ENCODE measurements at places on chromosomes 1 and 21.

GRCh38 chr1:158055854-158056253, 62.4 kb downstream of the KIRREL1 start:
- DNase-seq = no peak

GRCh38 chr1:193143285-193143684, 21.5 kb downstream of the CDC73 start:
- no peak for DNase-seq

GRCh38 chr1:106836708-106837107, 219.8 kb upstream of the PRMT6 start:
- no peak for DNase-seq

DNA sequence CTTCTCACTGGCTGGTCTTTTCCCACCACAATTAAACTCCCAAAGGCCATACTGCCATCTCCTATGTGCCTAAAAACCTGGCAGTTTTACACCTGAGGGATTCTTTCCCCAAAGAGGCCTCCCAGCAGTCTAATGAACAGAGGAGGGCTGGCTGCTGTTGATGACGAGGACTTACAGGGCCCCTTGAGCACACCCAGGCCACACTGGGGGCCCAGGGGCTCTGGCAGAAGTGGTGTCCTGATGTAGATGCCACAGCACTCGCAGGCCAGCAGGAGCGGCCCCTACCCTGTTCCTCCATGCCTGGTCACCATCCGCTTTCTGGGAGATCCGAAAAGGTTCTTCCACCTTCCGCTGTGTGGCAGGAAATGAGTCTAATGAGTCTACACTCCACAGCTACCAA, 24.2 kb downstream of the POFUT2 start:
- DNase-seq = no peak

DNA sequence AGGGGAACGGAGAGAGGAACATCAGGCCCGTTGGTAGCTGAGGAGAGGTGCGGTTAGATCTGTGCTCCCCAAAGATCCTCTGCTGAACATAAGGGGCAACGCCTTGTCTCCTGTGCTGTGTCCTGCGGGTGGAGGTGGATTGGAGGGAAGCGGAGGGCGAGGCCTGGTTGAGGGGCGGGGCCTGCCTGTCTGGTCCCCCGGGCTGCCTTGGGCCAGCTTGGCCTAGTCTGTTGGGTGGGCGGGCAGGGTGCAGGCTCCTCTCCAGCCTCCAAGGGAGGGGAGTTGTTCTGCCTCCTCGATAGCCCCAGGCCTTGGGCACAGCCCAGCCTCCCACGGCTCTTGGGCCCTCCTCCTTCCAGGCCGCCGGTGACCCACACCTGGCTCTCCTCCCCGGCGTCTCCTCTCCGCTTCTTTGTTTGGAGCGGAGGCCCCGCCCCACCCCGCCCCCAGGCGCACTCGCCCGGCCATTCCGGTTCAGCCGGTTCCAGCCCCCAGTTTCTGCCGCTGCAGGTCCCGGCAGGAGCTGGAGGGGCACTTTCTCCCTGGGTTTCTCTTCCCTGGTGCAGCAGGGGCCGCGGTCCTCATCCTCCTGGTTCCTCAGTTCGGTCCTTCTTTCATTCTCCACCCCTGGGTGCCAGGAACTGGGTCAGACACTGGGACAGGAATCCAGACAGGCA, 19.4 kb downstream of the PTPRF start:
- DNase-seq = no peak

- DNase-seq = no peak
Measured at GRCh38 chr1:179761846-179762640, 19.0 kb downstream of the FAM163A start.

GRCh38 chr1:89589515-89589914, 43.4 kb upstream of the LRRC8C start:
- no peak for DNase-seq

DNA sequence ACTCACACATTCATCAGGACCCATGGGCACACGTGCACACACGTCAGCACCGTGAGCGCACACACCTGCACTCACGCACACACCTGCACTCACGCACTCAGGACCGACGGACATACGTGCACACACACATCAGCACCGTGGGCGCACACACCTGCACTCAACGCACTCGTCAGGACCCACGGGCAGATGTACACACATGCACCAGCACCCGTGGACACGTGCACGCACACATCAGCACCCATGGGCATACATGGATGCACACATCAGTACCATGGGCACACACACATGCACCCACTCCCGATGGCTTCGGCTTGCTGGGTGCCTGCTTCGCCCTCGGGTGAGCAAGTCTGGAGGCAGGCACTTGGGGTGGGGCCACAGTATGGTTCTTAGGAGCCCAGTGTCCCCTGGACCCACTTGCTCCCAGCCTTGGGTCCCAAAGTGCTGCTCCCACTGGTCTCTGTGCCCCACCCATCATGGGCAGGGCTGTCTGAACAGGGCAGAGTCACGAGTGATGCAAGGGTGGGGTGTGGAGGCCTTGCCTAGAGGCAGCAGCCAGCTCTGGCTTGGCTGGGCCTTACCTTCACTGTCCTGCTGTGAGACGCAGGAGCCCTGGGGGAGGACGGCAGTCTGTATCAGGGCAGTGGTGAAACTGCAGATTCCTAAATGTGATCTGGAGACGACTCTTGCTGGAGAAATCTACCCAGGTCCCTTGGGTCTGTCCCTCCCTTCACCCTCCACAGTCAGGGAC, 49.8 kb downstream of the SKI start:
- DNase-seq = no peak

GRCh38 chr1:109863667-109864046, 47.0 kb upstream of the CSF1 start:
- no peak for DNase-seq

DNA sequence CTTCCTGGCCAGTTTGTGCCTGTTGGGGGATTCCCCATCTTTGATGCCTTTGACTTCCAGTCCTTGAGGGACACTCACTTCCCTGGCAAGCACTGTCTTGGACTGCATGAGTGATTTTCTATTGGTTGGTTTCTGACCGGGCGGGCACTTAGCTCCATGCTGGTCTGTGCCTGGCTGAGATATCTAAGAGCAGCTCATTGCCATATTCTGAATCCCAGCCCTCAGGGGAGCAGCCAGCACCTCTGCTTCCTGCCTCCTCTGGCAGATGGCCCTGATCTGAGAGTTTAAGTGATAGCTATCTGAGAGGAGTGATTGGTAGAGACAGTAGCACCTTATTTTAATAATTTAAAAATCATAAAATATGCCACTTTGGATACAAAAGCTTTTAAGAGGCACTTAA, 52.5 kb downstream of the DISC1 start:
- no peak for DNase-seq

DNA sequence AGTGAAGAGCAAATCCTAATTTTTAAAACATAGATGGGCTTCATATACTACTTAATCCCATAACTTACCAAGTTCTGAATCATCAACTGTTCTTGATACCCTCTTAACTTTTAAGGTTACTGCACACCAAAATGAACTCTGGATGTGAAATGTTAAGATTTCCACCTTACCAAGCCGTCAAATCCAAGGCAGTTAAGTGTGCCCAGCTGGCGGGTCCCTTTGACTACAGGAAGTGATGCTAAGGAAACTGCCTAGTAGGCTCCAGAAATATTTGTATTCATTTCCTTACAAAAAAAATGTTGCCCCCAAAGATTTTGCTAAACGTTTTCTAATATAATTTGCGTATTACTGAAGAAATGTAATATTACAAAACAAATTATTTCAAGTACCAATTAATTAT, 10.7 kb downstream of the NRIP1 start:
- DNase-seq = no peak

- DNase-seq = no peak
Measured at GRCh38 chr1:25135909-25136308, 96.4 kb downstream of the SYF2 start.

DNA sequence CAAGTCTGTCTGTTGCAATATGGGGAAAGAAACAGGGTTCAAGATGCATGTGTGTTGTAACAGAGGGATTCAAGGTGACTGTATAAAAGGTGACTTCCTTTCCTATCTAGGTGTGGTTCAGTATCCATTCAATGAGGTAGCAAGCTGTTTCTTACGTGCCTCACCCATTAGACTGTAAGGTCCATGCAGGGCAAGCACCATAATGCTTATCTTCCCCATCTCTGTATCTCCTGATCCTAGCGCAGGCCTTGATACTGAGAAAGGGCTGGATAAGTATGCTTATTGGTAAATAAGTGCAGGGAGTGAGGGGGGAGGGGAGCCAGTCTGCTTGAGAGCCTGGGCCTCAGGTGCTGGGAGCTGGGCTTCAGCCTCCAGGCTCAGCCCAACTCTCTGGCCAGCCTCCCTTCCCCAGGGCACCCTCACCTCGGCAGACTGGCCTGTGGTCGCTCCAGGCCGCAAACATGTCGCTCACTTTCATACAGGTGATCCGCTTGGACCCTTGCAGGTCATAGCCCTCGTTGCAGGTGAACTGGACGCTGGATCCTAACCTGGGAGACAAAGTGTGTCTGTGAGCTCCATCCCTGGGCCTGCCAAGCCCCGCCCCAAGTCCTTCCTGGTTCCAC, 44.5 kb upstream of the HMGB4 start:
- no peak for DNase-seq

DNA sequence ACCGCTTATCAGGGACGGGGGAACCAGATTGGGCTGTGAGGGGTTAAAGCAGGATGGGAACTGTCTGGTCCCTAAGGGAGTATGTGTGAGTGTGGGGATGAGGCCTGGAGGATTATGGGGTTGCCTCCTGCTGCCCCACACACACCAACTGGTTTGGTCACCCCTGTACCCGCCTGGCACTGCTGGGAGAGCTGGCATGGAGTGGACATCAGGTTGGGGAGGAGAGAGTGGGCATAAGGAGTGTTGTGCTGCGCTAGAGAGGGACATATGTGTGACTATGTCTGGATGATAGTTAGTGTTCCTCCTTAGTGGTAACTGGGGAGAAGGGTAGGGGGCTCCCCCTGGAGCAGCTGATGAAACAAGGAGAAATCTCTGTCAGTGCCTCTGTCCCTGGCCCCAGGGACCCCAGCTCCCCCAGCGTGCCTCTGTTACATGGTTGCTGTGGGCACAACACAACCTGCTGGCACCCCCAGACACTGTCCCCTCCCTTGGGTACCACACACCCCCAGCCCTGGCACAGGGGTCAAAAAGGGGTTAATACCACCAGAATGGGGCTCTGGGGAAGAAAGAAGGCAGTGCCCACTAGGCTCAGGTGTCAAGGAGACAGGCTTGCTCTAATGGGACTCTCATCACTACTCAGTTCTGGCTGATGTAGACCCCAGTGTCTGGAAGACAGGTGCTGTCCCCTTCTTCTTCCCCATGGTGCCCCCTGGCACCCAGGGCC, 1.9 kb downstream of the ZBTB7B start:
- DNase-seq = no peak

- DNase-seq = no peak
Measured at GRCh38 chr1:34128186-34128889, 36.7 kb downstream of the CSMD2 start.

- no peak for DNase-seq
Measured at GRCh38 chr1:17799642-17800041, 44.5 kb downstream of the ACTL8 start.

- no peak for DNase-seq
Measured at GRCh38 chr21:32003411-32003810, 130.6 kb downstream of the HUNK start.

GRCh38 chr1:77874804-77875445, 13.5 kb upstream of the NEXN start:
- DNase-seq = no peak

- no peak for DNase-seq
Measured at GRCh38 chr1:11216074-11216473, 26.9 kb downstream of the ANGPTL7 start.

Measured in HuH-7.5 (cell line).